A172 (cell line): ENCODE measurements at places on chromosomes 4 and X.

DNA sequence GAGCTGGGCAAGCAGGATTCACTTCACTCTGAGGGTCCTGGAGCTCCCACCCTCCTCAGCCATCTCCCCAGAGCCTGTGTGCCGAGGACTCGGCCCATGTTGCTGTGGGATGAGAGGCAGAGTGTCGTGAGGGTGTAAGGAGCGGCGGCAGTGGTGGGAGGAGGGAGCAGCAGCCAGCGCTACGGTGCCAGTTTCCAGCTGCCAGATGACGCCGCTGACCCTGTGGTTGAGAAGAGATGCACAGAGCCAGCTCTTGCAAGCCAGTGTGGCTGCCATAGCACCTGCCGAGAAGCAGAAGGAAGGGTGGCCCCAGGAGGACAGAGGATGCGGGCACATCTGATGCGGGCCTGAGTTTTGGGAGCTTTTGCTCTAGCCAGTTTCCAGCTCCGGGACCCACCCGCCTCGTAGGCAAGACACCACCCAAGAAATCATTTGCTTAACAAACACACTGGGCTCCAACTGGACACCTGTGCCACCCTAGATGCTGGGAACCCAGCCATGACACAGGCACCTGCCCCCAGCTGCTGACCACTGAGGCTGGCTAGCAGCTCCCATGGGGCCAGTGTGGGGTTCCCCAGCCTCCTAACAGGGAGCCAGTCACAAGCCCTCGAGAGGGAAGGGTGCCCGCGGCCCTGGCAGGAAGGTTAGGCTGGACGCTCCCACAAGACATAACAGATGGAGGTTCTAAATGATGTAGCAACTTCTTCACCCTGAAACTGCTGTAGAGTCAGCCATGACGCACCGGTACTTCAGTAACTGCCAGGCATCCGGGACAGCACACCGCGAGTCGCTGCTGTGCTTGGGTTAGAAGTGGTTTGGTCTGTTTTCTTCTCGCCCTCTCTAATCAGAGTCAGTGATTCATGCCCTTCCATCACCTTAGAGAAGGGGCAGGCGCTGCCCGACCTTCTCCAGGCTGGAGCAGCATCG is 8.9 kb downstream of the MSANTD1 start:
- DNase-seq, result peak; percentile 64

DNA sequence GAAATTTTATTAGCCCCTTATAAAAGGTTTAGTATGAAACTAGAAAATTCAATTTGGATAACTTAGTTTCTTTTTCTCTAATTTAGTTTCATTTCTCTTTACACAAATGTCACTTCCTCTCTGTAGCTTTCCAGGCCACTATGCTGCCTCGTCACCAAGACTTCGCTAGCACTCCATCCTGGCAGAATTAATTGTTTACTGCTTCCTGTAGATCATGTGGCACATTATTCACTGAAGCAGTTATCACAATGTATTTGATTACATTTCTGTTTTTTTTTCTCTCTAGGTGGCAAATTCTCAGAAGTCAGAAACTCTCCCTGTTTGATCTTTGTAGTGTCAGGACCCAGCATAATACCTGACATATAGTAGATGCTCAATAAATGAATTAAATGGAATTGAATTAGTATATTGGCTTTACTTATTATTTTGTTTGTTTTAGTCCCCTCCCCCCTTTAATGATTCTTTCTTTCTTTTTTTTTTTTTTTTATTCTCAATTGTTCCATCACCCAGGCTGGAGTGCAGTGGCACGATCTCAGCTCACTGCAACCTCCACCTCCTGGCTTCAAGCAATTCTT is 9.3 kb upstream of the SAT1 start:
- peak; percentile 59 for DNase-seq

DNA sequence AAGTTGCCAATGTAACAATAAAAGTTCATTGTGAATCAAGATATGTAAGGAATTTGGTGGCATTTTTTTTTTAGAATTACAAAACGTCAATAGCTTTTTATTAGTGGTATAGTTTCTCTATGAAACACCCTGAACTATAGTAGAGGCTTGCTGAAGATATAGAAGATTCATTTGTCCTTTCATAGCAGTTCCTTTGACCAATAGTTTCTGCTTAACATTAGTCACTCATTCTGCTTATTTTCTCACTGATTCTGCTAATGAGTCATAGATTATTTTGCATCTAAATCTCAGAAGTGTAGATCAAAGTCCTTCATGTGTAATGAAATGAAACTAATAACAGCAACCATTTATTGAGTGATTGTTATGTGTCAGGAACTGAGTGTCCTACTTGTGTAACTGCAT is 205.0 kb upstream of the TET2 start:
- no peak for DNase-seq

GRCh38 chr4:37876156-37876555 is 14.7 kb upstream of the TBC1D1 start:
- no peak for DNase-seq

DNA sequence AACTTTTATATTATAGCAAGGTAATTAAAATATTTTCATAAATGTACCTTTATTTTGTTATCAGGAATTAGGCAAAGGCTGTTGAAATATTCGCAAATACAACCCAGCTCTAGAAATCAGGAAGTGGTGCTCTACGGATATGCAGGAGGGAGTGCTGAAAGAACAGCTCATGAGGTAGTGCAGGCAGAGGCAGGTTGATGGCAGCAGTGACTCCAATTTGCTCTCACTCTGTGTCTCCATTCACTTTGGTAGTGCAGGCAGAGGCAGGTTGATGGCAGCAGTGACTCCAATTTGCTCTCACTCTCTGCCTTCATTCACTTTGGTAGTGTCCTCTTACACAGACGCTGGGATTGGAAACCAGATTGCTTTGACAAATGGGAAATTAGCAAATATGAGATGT is 277.9 kb downstream of the TRIML1 start:
- DNase-seq, result peak; percentile 19

DNA sequence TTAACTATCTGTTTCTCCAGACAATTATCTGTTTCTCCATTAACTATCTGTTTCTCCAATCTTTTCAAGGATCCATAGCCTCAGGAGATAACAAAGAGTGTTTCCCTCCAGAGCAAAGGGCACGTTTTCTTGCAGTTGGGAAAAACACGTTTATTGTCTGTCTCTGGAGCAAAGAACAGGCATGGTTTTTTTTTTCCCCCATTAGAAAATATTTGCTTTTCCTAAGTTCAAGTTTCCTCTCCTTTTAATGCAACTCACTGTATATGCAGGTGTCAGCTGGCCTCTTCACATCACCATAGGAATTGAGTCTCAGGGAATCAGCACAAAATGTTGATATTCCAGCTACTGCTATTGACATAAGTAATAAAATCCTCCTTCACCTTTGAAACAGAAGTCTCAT is 984.4 kb downstream of the RAB28 start:
- DNase-seq, result no peak

DNA sequence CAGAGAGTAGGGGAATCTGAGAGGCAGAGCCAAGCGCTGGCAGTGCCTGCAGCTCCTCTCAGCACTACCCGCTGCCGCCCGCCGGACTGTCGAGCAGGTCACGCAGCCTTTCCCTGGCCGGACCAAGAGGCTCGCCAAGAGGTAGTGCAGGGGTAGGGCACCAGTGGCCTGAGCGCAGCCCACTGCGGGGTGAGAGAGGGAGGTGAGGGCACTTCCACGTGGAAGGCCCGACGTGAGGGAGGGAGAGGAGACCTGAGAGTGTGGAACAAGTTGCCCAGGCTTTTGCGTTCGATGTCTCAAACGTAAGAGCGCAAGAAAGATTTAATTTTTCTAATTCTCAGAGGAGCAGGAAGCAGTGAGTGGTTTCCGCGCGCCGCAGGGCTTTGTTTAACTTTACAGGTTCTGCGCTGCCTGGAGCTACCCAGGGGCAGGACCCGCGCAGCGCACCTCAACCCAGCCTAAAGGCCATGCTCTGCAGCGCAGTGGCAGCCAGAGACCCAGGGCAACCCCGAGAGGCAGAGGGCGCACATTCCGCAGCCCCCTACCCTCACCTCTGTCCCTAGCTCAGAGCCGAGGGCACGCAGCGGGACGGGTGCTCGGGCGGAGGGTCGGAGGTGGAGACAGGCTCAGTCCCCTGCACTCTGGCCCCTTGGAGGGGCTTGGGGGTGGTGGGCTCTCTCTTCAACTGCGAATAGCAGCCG is 14.9 kb downstream of the ARHGAP36 start:
- no peak for DNase-seq

GRCh38 chr4:185841451-185841850 is 29.5 kb upstream of the SORBS2 start:
- no peak for DNase-seq

DNA sequence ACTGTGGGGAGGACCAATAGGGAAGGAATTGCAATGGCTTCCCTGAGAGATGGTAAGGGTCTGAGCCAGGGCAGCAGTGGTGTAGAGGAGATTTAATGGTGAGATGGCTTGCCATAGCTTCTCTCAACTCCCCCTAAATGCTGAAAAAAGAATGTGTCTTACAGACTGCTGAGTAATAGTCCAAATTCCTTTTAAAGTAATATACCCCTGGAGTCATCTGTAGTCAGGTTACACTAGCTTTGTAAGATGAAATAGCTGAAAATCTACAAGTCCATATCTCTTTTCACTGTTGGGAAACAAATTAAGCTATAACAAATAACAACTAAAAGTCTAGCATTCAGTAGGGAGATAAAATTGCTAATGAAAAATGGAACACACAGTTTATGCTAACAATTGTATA is 33.5 kb downstream of the MAPK10 start:
- no peak for DNase-seq

DNA sequence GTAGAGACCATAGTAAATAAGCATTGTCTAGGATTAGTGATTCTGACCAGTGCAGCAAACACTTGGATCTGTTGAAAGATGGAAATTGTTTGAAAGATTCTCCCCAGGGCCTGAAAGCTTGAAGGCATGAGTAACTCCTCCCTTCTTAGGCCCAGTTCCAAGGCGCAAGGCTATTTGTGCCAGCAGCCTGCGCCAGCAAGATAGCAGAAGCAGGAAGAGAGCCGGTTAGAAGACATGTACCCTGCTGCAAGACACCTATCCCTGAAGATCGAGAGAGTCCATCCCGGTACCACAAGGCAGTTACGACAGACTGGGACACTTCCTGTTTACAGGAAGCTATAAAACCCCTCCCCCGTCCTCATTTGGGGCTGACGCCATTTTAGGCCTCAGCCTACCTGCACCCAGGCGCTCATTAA is 72.4 kb upstream of the JADE1 start:
- DNase-seq, result no peak

GRCh38 chr4:74202062-74202586 is 44.2 kb downstream of the MTHFD2L start:
- DNase-seq, result peak; percentile 25

- DNase-seq, result no peak
Measured at GRCh38 chr4:113469023-113469390, 292.5 kb downstream of the CAMK2D start.

DNA sequence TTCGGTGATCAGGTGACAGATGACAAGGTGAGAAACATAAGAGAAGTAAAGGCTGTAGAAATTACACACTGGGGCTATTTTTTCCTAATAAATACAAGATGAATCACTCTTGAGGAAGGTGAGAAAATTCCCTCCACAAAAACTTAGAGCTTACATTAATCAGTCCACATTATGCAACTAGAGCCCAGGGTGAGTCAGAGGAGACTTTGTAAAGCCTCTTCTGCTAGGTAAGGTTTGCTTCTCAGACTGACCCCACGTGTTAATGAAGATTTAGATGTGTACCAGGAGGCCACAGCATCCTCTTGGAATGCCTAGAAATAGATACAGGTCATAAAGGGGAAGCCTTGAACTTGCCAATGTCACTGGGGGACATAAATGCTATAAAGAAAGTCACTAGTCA is 396.0 kb upstream of the SMIM31 start:
- peak; percentile 13 for DNase-seq

- DNase-seq, result no peak
Measured at GRCh38 chr4:27720010-27720766, 859.5 kb downstream of the STIM2 start.

- no peak for DNase-seq
Measured at GRCh38 chr4:184934961-184935360, 83.3 kb upstream of the HELT start.

GRCh38 chr4:10732914-10733415 is 48.4 kb upstream of the CLNK start:
- DNase-seq, result no peak

DNA sequence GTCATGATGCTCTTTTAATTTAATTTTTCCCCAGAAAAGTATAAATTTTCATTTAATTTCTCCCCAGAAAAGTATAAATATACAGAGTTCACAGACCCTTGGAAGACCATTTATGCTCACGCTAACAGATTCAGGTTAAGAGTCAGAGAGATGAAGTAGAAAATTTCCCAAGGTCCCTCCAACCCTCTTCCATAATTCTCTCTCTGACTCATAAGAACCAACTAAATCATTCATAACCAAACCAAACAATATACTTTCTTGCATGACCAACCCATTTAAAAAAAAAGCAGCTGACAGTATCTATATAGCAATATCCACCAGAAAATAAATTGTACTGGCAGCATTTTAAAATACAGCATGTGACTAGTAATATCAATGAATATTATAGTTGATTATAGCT is 3.9 kb downstream of the KLHL8 start:
- DNase-seq, result no peak

DNA sequence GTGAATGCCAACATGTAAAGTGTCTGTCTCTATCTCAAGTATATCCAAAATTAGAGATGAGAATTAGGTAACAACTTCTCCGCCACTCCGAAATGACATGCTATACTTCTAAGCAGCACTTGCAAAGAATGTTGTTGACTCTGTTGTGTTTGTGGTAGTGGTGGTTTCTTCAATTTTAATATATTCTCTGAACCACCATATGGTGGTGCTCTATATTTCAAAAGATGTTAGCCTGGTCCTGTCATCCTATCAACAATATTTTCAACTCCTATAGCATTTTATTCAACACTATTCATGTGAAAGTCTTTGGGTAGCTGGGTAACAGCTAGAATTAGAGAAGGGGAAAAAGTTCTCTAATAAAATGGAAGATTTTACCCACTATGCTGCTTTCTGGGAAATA is 1622.8 kb upstream of the IGFBP7 start:
- DNase-seq, result no peak

DNA sequence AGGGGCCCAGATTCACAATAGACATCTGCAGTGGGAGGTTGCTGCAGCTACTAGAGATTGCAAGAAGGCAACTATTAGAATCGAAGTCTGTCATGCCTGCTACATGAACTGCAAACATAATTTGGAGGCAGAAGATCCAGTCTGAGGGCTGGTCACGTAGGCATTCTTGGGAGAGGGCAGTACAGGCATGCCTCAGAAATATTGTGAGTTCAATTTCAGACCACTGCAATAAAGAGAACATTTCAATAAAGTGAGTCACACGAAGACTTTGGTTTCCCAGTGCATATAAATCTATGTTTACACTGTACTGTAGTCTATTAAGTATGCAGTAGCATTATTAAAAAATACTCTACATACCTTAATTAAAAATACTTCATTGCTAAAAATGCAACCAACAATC is 585.8 kb upstream of the FAT1 start:
- peak; percentile 35 for DNase-seq
